Activated CD4-positive, alpha-beta memory T cell treated with anti-CD3 and anti-CD28 coated beads for 36 hours (primary cell): ENCODE measurements at places on chromosomes 7 and 10.

DNA sequence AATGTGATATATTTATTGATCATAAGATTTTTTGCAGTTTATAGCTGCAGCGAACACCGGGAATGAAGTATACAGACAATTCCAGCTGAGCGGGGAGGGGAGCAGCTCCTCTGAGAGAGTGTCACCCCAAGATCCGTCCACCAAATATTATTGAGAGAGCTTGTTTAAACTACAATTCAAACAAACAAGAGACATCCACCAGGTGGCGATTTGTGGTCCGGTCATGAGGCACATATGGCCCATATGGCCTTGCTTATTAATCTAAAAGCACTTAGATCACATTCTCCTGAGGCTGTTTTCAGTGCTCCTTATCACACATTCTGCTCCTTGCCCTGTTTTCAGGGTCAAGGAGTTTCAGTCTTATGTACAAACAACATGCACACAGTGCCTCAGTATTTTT, 83.1 kb downstream of the THSD7A start:
- no peak for DNase-seq

DNA sequence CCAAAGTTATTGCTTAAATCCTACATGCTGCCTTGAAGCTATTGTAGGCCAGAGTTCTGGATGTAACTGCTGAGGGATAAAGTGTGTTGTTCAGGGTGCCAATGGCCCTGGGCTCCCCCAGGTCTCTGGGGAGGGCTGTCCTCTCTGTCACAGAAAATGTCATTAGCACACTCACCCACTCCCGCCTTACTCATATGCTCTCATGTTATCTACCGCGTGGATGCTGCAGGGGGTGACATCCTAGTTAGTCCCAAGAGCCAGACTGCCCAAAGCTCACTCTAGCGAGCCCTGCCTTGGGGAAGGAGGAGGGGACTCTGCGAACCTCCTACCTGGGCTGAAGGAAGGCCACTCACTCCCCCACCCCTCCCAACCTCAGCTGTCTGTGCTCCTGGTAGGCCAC, 122.5 kb downstream of the FRMD4A start:
- no peak for DNase-seq

DNA sequence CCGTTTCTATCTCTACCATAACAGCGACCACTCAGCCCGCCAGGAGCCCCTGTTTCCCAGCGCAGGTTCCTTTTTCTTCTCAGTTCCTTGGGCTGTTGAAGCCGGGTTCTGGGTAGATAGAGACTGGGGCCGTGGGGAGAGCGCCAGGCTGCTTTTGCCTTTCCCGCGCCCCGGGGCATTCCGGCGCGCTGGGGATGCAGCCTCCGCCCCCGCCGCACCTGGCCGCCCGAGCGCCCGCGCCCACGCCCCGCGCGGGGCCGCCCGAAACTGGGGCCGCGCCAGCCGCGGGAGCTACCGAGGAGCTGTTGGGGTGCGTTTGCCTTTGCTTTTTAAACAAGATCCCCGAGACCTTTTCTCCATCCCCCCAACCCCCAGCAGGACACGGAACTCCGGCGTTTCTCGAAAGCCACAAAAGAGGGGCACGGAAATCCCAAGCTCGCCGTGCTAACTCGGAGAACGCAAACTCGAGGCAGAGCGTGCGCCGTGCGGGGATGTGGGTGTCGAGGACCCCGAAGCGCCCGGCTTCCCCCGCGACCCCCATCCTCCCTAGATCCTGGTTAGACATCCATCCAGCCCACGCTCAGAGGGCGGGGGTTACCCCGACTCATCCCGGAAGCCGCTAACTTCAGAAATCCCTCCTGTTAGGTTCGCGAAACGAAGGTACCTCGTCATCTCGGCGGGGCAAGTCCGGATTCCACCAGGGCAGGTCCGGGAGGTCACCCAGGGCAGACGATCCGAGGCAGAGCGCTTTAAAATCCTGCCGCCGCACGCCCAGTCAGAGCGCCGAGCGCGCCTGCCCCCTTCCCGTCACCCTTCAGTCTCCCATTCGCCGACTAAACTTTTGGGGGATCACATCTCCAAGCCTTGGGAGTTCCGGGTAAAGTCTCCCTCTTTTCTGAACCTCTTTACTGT, 1.0 kb downstream of the GRM8 start:
- peak; percentile 36 for DNase-seq

- no peak for DNase-seq
These were observed 6.4 kb downstream of the USP54 start for GRCh38 chr10:73584737-73585136.

- DNase-seq: no peak
These were observed 262.8 kb downstream of the SLC25A13 start for GRCh38 chr7:96059075-96059474.

DNA sequence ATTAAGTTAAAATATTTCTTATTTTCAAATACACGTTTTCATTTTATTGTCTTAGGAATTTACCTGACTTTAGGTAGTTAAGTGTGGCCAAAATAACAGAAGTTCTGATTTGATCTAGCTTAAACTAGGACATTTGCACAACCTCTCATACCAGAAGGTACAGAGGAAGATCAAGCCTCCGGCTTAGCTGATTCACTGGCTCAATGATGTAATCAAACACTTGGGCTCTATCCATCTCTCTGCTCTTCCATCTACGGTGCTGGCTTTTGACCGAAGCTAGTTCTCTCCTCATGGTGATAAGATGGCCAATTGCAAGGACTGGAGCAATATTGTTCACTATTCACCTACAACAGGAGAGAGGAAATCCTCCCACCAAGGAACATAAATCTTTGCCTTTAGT, 12.2 kb upstream of the HYCC1 start:
- no peak for DNase-seq

- no peak for DNase-seq
These were observed 15.9 kb downstream of the RP9 start for GRCh38 chr7:33093266-33093665.

- DNase-seq: no peak
These were observed 1202.7 kb downstream of the SORCS3 start for GRCh38 chr10:105843786-105844185.

- no peak for DNase-seq
These were observed 363.1 kb downstream of the GPAM start for GRCh38 chr10:111820471-111820870.

DNA sequence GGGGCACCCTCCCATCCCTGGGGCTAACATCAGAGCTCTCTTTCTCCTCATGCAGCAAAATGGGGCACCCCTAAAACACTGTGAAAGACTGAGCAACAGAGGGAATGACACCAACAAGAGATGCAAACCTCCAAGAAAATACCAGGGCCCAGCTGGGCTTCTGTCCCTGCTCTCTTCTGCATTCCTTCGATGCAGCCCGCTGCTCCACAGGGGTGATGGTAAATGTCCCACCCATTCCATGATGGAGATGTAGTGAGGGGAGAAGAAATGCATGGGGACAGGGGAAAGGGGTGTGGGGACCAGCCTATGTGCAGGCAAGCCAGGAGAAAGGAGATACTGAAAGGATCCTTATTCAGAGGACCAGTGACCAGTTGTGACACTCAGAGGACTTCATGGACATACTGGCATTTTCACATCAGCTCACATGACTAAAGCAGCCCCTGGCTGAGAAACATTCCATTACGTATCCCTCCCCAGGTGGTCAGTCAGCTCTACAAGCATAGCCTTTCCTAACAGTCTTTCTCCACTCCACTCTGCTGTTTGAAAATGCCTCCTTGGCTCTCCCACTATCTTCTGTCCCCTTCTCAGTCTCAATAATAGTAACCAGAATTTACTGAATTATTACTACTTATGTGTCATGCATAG, 13.3 kb downstream of the SORBS1 start:
- DNase-seq: no peak

DNA sequence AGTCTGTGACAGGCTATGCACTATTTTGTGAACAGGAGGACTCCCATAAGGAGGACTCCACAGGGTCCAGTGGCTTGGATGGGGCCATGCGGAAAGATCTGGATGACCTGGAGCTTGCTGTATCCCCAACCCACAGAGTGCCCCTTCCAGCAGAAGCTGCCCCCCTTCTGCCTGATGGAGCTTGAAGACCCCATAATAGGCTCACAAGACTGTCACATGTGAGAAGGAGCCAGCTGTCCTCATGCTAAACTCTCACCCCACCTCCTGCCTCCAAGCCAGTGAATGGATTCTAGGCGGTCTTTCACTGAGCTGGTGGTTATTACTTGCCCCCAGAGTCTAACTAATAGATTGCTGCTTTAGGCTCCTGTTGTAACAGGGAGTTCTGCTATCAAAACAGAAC, 79.1 kb downstream of the XRCC2 start:
- no peak for DNase-seq

DNA sequence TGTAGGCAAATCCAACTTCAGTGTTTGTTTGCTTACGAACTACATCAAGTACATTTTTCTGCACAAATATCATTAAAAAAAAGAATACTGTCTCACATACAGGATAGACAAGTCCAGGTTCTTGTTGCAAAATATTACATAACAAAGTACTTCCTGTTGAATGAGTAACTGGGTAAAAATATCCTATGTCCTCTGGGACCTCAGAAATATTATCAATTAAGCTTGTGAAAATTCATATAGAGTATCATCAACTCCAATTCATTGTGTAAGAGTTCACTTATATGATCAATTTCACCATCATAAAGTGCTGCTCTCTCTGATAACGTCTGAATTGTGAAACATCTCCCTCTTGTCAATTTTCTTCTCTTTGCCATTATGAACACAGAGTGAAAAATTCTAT, 22.6 kb downstream of the HERC4 start:
- no peak for DNase-seq

- DNase-seq: no peak
These were observed 178.4 kb downstream of the SH3PXD2A start for GRCh38 chr10:103676851-103677417.
